Endothelial cell (in vitro differentiated cells): ENCODE measurements at places on chromosomes 2 and 18.

- no peak for DNase-seq
Observed at GRCh38 chr2:191692502-191693115, 14.7 kb downstream of the NABP1 start.

DNA sequence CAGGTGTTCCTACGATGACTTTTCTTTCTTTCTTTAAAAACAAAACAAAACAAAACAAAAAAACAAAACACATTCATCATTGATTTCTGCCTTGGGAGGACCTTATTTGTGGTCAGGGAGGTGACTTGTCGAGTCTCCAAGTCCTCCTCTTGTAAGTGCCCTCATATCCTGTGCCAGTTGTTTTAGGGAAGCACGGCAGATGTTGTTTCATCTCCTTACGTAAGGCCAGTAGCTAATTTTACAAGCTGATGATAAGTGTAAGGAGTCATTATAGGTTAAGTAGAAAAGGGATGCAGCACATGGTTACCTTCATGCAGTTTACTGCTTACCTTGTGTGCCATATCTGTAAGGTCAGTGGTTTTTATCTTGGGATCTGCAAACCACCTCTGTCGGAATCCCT lies 52.2 kb downstream of the MRPS9 start:
- no peak for DNase-seq

DNA sequence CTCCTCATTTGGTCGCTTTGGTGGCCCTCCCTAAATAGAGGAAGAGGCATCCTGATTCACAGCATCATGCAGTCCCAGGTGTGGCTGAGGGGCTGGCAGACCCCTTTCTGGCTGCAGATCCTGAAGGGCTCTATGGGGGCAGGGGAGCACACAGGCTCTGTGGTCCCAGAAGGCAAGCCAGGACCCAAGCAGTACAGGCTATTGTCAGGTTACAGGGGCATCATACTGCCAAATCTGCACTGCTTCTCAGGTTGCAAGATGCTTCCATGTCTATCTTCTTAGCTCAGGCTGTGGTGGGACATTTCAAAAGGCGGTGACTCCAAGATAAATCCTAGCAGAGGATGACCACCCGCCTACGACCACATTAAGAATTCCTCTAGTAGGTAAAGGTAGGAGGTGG lies 54.3 kb downstream of the TTC32 start:
- no peak for DNase-seq

GRCh38 chr2:154623819-154624218 lies 74.7 kb upstream of the KCNJ3 start:
- DNase-seq, result peak; percentile 40

DNA sequence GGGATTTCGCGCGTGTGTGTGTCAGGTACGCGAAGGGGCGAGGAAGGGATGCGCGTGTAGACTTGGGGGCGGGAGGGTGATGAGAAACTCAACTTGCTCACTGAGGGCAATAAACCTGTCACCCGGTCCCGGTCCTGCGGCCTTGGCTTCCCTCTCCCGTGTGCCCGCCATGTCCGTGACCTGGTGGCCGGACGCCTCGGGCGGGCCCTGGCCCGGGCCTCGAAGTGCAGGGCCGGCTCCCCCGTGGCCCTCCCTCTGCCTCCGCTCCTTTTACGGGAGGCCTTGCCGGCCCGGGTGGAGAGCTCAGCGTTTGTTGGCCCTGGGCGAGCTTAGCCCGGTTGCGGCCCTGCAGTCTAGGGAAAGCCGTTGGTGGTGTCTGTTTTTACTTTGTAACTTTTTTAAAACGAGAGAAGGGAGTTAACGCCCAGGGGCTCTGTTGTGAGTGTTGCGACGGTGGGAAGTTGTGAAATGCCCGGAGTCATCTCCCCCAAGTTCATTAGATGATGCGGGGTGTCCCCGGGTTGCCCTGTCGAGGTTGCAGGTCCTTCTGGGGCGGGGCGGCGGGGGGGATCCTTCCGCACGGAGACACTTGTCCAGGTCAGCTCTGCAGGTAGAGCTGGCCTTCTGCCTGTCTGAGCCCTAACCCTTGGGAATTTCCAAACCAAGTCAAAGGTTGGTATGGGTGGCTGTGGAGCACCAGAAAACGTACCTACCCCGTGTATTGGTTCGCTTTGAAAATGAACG lies 883 bp downstream of the SMCHD1 start:
- DNase-seq, result peak; percentile 41

DNA sequence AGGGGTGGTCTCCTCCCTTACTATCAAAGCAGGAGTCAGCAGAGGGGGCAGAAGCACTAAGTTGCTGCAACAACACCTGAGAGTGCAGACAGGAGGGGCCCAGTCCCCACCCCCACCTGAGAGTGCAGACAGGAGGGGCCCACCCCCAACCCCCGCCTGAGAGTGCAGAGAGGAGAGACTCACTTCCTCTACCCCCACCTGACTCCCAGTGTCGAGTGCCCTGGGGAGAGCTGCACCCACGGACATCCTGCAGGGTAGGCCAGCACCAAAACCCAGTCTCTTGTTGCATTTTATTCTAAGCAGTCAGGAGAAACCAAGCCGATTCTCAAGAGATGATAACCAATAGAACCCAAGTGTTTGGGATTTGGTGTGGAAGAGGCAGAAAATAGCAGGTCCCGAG lies 78.4 kb downstream of the NAPG start:
- DNase-seq, result no peak

DNA sequence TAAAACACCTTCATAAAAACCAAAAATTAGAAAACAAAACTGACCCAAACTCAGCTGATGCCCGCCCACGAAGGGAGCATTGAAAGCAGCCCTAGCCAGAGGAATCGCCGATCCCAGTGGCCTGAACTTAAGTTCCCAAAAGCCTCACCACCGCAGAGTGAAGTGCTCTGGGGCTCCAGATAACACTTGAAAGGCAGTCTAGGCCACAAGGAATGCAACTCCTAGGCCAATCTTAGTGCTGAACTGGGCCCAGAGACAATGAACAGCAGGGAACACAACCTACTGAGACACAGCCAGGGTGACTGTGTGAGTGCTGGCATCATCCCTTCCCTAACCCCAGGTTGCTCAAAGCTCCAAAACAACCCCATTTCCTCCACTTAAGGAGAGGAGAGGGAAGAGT lies 59.6 kb upstream of the CHN1 start:
- DNase-seq, result no peak

DNA sequence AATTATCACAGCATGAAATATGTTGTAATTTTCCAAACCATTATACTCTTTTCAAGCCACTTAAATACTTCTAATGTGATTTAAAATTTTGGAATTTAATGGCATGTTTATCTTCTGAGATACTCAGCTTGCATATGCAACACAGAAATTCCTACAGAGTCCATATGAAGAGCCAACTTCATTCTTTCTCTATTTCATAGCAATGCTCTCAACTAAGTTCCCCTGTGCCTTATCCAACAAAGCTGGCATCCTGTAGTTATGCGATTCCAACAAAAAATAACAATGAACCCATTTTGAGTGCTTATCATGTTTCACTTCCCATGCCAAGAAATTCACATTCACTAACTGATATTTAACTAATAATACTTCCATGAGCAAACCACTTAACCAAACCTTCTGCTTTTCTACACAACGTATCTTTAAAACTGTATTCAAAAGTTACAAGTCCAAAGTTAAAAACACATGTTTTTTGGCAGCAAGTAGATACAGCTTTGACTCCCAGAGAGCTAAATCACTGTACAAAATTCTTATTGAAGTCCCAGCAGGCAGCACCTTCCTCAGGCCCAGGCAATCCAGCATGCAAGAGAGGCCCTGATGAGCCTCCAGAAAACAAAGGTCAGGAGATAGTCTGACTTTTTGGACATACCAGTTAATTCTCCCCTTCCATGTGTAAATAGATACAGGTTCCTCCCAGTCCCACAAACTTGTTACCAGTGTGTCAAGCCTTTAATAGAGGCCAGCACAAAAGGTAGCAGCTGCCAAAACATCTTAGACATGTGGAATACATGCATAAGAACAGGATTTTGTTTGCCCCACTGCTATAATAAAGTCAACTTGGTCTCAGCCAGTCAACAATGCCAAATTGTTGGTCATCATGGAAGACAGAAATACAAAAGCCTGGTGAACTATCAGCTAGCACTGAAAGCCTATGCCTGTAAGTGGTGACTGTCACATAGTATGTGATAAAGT lies 113.1 kb upstream of the WDR75 start:
- DNase-seq, result no peak

DNA sequence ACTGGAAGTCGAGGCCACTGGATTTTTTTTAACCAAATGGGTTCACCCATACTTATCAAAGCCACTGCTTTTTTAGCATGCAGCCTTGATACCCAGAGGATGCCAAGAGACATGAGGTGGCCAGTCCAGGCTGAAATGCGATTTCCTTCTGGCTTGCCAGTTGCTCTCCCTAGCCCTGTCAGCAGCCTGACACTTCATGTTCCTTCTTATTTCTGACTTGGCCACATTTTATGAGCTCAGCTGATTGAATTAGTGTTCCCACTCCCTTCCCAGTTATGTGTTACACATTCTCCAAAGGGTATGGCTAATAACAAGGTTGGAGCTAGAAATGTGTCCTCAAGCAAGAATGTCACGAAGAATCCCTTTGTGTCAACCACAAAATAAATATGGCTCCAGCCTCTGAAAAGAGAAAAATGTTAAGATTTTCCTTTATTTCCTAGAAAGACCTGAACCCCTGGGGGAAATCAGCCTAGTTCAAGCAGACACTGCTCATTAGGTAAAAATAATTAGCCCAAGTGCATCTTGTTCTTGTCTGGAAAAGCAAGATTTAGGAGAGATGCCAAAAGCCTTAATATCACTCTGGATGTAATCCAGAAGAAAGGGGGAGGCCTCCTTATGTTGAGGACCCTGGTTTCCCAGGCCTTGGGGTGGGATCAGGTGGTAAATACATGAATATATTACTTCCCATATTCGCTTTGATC lies 121.7 kb upstream of the TACR1 start:
- no peak for DNase-seq

- no peak for DNase-seq
Observed at GRCh38 chr18:69968039-69968438, 20.4 kb upstream of the CD226 start.

DNA sequence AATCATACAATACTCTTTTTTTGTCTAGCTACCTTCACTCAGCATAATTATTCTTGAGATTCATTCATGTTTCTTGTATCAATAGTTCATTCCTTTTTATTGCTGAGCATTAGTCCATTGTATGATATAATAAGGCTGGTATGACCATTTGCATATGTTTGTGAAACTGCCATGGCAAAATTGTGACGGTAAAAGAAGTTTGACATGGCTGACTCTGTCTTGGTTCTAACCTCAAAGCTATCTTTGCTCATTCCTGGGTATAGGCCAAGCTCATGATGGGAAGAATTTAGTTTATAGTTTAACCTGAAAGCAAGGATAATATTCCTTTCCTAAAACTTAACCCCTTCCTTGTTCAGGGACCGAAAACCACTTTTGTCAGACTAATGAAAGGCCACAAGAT lies 46.4 kb downstream of the COMMD1 start:
- DNase-seq, result no peak

DNA sequence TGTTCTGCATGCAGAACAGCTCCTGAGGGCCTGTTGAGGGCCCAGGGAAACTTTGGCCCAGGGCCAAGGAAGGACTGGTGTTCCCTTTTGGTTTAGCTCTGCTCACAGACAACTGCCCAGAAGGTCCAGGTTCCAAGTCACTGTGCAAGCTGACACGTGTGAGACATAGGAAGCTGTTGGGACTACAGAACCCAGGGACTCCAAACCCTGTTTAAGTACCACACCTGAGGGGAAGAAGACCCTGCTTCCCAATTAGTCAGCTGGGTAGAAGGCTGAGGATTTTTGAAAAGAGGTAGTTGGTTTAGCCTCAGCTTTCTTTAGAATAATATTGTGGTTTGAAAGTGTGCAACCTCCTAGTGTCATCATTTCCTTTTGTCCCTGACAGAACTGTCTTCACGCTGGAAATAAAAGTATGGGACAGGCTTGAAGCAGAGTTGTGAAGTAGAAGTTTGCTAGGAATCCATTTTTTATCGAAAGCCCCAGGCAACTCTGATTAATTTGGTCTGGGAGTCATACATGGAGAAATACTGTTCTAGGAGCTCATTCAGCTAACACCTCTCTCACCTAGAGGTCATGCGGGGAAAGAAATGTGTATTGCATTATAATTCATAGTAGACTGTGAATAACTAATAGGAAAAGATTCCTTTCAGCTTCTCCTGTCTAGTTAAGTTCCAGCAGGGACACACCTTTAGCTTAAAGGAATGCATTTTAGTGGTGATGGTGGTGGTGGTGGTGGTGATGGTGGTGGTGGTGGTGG lies 19.9 kb upstream of the IL1RL1 start:
- no peak for DNase-seq

GRCh38 chr18:484749-485464 lies 15.6 kb downstream of the COLEC12 start:
- DNase-seq, result no peak

DNA sequence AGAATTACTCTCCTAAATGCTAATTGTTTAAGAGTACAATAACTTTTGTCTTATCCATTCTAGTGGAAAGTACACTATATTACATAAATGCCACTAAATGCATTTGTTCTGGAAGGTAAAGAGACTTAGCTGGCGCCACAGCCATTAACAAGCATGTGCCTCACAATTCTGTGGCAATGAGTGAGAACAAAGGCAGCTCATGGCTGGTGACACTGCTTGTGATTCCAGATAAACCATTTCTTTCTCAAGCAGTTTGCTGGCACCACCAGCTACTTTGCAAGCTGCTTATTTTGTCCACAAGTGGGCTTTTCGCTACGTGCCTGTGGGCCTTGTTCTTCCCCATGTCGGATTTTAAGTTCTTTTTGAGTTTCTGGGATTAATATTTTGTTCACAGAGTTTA lies 147.6 kb upstream of the SMAD7 start:
- no peak for DNase-seq

DNA sequence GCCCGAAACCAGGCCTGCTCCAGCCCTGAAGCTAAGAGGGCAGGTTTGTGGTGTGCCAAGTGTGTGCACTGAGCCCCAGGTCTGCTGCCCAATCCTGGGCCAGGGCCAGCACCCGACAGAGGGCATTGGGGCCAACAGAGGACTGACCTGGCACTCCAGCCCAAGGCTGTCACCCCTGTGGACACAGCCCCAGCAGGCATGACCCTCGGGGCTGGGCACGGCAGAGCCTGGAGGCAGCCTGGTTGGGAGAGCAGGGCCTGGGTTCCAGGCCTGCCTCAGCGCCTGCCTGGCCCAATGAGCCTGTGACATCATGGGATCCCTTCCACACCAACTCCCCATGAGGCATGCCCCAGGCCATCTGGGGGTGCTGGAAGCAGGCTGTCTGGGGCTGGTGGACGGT lies 10.8 kb upstream of the SNED1 start:
- DNase-seq, result no peak

DNA sequence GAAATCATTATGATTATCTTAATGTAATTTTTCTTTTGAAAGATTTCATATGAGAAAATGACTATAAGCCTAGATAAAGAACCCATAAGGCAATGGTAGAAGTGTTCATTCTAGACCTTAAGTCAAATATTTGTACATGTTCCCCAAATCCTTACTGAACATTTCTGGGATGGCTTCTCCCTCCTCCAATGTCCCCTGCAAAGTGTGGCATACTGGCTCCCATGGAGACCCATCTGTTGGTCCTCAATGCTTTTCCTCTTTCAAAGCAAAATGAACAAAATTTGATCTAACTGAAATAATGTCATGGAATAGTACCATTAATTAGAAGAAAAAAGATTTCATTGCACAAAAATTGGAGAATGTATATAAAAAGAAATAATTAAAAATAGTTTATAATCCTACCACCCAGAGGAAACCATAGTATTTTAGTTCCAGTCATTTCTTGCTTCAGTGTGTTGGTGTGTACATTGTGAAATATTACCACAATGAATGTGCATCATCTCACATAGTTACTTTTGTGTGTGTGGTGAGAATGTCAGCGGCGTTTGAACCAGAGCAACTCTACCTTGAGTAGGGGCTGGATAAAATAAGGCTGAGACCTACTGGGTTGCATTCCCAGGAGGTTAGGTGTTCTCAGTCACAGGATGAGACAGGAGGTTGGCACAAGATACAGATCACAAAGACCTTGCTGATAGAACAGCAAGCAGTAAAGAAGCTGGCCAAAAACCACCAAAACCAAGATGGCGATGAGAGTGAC lies 181.3 kb downstream of the UXS1 start:
- no peak for DNase-seq
